ENCODE measurements at places on chromosomes 4 and X.

DNA sequence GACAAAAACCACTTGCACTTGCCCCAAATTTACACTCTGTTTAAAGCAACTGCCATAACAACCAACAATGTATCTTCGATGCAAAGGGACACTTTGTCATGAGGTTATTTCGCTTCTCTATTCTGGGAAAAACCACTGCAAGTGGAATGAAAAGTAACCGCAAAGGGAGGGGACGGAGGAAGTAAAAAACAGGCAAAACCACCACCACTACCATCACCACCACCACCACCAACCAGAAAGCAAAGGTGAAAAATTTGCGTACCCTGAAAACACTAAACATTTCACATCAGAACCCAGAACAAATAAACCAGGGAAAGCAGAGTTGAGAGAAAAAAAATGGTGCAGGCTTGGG lies 1.2 kb upstream of the N4BP2 start:
- DNase-seq = peak; percentile 63

DNA sequence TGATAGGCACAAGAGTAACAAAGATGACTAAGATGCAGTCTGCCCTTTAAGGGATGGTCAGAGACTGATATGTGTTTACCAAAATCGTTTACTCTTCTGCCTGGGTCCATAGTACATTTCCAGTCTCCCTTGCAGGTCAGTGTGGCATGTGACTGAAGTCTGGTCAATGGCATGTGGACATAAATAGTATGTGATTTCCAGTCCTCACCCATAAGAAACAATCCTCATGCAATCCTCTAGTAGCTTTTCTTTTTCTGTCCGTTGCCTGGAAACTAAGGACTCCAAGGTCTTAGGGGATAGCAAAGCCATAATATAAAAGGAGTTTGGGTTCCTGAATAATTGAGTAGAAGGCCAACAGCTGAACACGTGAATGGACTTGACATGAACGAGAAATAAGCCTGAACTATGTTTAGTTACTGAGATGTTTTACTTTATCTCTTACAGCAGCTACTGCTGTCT lies 1.1 kb downstream of the SLC9B2 start:
- DNase-seq = no peak

DNA sequence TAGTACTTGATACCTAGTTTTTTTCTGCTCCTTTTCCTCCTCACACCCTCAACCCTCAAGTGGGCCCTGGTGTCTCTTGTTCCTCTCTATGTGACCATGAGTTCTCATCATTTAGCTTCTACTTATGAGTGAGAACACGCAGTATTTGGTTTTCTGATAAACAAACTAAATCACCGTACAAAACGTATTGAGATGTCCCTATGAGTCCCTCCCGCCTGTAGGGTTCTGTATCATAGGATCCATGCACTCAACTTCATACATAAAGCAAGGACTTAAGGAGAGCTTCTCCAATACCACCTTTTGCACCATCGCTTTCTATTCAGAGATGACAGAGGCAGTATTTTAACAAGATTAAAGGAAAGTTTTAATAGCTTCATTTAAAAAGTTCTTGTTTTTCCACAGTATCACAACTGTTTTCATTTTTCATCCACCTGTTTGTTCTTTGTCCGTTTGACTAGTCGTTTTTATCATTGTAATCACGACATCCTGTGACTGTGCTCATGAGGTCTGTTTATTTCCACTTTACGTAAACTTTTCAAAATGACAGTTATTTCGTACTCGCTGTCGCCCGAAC lies 457 bp upstream of the RAB9A start:
- DNase-seq = no peak

DNA sequence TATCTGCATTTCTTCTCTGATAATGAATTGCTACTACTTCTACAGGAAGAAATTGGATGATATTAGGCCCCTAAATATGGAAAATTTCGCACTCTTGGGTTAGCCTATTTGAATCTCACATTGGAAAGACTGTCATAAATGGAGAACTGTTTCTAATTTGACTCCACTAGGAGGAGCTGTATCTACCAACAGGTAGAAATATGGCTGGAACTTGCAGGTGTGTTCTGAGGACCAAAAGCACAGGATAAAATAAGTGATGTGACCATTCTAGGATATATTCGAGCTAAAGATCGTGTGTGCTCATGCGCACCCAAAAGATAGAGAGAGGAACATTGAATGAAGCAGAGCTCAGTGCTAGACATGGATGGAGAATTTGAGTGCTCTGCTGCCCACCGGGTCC lies 4.8 kb upstream of the NKAP start:
- no peak for DNase-seq

- DNase-seq = no peak
Observed at GRCh38 chr4:38539501-38539900, 124.5 kb upstream of the KLF3 start.

DNA sequence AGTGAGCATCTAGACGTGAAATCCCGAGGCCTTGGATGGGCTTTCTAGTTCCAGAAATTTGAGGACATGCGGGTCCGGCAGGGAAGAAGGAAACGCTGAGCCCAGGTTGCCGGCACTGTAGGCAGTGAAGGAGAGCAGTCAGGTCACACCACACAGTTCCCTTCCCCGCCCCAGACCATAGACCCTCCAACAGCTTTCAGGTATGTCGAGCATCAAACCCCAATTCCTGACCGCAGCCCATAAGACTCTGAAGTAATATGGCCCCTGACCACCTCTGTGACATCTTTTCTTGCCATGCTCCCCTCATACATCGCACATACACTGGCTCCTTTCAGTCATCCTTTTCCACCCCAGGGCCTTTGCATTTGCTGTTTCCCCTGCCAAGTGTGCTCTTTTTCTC lies 23.0 kb downstream of the RTL5 start:
- DNase-seq = no peak

DNA sequence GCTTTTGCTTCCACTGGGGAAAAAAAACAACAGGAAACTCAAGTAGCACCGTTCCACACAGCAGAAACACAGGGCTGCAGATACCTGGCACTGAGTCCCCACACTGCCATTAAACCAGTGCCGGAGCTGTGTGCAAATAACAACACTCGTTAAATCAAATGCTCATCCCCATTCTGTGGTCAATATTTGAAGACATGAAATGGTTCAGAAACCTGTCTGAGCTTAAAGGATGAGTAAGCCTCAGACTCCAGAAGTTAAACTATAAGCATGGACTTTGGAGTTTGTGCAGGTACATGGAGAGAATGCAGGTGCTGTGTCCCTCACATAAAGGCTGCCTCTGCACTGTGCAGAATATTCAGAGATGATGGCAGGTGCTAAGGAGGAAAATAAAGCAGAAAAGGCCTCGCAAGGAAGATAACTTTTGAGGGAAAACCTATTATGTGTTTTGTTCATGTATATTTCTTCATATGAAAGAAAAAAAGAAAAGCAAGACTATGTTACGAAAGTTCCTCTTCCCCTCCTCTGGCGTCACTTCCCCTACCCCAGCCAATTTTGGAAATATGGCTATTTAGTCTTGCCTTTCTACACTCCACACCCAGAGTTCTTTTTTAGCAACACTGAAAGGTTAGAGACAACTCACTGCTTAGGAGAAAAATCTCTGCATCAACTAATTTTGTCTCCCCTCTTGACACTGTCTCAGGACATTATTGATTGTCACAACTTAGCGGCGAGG lies 4.6 kb downstream of the MPP1 start:
- no peak for DNase-seq

DNA sequence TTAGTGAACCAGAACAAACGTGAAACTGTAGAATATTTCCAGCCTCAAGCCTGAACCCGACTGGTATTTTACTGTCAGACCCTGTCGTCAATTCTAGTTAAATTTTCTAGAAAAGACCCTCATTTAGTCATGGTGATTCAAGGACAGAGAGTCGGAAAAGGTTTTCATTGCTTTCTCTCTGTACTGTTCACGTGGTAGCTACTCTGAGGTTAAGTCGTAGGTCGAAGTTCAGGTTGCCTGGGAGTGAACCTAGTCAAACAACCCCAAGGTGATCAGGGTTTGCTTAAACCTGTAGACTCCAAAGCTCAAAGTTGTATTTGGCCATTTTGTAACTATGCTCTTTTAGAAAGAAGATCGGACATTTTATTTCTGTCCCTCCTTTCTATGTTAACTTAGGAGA lies 283.6 kb downstream of the ARHGAP10 start:
- DNase-seq = no peak

DNA sequence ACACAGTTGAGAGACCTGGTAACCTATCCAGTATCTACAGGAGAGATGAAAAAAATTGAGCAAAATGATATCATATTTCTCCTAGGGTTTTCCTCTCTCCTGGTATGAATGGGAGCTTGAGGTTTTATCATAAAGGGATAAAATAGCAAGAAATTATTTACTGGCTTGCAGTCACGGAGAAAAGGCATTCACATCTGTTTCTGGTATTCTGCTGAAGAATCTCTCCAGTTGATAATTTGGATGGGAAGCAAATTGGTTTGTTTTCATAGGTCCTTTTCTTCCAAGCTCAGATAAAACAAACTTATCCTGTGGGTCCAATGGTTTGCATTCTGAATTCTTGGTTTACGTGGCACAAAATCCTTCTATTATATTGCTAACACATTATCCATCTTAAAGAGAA lies 83.1 kb upstream of the GYPA start:
- no peak for DNase-seq

GRCh38 chrX:989959-990510 lies 222.4 kb downstream of the CRLF2 start:
- DNase-seq = no peak

GRCh38 chr4:16187455-16187854 lies 38.8 kb downstream of the TAPT1 start:
- DNase-seq = no peak

DNA sequence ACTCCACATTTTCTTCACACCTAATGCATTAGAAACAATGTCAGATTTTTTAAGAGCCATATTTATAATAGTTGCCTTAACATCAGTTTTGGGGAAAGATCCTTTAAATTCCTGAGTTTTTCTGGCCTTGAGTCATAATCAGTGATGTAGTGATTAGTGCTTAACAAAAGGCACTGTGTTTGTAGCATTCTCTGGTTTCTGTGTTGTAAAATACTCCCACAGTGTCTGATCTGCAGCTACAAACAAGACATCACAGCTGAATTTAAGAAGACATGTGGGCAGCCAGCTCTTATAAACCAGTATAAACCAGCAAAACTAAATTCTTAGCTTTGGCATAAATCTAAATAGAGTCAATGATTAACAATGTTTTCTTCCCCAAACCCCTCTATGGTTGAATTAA lies 233.8 kb downstream of the FSTL5 start:
- no peak for DNase-seq

DNA sequence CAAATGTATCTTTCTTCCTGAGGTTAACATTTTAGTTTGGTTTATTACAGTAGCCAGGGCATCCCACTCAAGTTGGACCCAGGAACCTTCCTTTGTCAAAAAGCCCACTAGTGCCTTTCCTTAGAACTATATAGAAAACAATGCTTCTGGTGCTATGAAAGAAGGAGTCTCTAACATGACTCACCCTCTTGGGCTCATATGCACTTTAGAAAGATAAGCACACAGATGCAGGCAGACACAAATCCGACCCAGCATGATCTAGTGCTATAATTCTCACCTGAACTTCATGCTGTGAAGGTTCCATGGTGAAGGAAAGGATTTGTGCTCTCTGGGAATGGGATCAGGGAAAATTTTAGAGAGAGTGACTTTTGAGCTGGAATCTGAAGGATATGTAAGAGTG lies 289.4 kb downstream of the ANKRD50 start:
- DNase-seq = no peak

GRCh38 chr4:139898293-139898692 lies 232.7 kb downstream of the MGST2 start:
- no peak for DNase-seq

- no peak for DNase-seq
Observed at GRCh38 chr4:146214238-146214637, at the start of gene REELD1. REELD1 (plus strand) TSS chr4:146214538; CDS start chr4:146216953, 2,415 bp downstream.

DNA sequence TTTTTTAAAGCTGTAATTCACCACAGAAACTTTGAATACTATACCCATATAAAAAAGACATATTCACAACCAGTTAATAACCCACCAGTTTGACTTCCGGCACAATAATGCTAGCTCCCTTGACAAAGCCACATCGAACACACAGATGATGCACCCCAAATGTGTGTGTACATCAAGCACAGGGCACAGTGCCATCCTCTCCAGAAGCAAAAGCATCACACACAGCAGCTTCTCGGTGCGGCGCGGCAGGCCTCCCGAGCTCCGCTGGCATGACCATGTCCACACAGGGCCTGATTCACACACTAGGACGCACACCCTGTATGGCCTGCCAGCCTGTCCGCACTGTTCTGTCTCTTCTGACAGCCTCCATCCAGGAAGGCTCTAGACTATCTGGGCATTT lies 88.0 kb downstream of the LEF1 start:
- DNase-seq = no peak

- DNase-seq = no peak
Observed at GRCh38 chr4:2042204-2042946, 16.8 kb upstream of the NAT8L start.

- DNase-seq = no peak
Observed at GRCh38 chr4:65399084-65399483, 271.2 kb downstream of the EPHA5 start.

- DNase-seq = no peak
Observed at GRCh38 chrX:105297041-105297440, 76.5 kb upstream of the TEX13A start.

- no peak for DNase-seq
Observed at GRCh38 chrX:15398874-15399273, 14.7 kb upstream of the VEGFD start.

- no peak for DNase-seq
Observed at GRCh38 chrX:153611298-153612095, 12.6 kb upstream of the CCNQ start.

DNA sequence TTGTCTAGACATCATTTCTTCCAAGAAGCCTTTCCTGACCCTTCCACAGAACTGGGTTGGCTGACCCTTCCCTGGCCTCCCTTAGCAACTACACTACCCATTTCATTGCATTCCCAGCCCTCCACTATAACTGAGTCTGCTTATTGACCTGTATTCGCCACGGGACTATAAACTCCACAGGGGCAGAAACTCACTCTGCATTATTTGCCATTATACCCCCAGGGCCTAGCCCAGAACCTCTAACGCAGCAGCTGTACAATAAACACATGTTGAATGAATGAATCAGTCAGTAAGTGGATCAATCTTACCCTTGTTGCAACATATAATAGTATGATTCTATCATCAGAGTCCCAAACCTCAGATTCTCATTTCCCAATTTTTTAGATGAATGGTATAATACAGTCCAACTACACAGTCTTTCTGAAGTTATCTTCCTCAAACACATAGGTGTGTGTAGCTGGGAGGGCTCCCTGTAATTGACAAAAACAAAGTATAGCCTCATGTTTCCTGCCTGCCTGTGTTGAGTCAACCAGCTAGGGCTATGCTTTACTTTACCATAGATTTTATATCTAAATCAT lies 209.3 kb downstream of the CHIC2 start:
- DNase-seq = no peak

- no peak for DNase-seq
Observed at GRCh38 chrX:54116391-54116790, 66.7 kb downstream of the FAM120C start.

Measured in SW 1271 (cell line).